ENCODE measurements at places on chromosomes 1 and 21.

DNA sequence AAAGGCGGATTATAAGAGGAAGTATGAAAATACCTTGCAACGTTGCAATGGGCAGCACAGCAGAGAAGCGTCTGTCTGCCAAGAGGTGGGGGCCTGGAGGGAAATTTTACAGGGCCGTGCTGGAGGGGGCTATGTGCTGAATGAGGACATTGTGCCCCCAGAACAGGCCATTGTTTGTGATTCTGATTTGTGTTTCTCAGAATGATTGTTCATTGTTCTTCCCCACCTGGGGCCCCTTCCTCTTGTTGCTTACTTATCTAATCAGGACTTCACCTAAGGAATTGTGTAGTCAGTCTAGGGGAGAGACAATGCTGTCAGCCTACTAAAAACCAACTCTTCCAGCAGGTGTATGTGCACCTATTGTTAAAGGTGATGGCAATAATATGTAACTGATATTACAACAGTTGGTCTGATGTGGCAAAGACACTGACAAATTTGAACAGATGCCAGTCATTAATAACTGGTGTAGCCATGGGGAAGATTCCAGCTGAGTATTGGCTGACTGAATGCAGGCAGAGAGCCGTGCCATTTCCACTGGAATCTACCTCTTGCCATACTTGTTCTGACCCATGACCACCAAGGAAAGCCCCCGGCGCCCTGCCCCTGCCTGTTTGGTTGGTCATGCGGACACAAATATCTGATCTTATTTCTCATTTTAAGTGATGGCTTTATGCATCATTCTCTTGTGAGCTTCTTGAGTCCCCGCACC is 45.2 kb upstream of the PSEN2 start:
- no peak for DNase-seq

GRCh38 chr1:234474375-234474774 is 4.6 kb downstream of the TARBP1 start:
- no peak for DNase-seq

DNA sequence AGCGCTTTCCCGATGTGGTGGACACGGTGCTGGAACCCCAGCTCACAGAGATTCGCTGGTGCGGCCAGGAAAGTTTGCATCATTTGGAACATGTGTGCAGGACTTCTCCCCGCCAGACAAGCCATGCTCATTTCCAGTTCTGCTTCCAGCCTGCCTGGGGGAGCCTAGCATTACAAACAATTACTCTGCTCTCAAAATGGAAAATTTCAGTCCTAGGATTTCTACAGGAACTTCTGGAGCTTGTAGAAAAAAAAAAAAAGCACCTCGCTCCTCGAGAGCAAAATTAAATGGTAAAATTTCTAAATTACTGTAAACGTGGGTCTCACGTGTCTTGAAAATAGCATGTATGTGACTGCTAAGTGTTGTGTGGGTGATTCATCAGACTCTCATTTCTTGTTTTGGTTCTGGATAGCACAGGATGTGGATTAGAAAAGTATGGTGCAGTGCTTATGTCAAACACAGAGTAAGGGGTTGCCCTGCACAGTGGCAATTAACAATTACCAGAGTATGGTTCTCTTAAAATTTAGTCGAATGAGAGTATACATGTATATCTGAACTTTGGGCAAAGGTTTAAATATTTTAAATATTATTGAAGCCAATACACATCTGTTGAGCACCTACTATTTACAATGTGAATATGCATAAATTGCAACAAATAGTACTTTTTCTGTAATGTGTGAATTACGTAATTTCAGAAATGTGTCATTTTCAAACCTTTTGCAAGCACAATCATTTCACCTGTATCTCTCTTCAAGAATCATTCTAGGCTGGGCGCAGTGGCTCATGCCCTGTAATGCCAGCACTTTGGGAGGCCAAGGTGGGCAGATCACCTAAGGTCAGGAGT is 61.8 kb upstream of the PTGFRN start:
- no peak for DNase-seq

GRCh38 chr1:235859789-235860188 is 6.9 kb downstream of the LYST start:
- no peak for DNase-seq

DNA sequence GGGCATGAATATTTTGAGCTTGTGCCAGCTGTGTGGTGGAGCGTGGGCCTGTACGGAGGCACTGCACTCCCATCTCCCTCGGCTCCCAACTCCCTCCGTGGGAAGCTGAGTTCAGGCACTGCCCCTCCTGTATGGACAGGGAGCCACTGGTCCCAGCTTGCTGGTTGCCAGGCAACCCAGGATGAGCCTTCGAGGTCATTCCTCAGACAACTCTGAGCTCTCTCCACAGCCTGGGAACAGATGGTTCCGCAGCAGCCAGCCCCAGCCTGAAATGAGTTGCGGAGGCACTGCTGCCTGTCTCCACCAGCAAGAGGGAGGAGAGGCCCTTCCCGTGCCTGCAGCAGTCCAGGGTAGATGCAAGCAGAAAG is 58.4 kb upstream of the TENT5B start:
- DNase-seq = no peak

Data from stimulated activated naive CD4-positive, alpha-beta T cell treated with Interleukin-2 at 50 U/mL for 16 hours (primary cell).